Fibroblast of the conjunctiva (primary cell): ENCODE measurements at places on chromosomes 11 and 22.

- no peak for DNase-seq
These were observed 43.3 kb upstream of the MMP7 start for GRCh38 chr11:102573851-102574250.

DNA sequence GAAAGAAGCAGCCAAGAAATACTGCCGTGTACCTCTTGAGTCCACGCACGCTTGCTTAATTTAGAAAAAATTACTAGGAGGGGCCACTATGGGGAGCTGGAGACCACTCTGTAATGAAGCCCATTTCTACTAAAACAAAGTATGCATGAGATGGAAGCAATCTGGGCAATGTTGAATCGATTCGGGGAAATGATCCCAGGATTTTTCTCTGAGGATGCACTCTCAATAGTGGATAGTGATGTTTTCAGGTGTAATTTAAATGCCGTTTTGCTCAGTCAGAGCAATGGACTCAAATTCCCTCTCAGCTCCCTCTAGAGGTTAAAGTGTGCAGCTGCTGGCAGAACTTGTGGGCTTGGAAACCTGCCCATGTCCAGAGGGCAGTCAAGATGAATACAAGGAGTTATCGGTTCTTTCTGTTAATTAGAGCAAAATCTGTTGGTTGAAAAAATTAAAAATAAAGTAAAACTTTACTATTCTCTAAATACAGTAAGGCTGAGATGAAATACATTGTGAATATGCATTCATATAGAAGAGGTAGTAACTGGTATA, 64.1 kb downstream of the ME3 start:
- peak; percentile 72 for DNase-seq

GRCh38 chr11:15829312-15829711, 527.0 kb downstream of the SOX6 start:
- DNase-seq = no peak

GRCh38 chr11:104764710-104765045, 133.6 kb downstream of the CASP12 start:
- DNase-seq = no peak

DNA sequence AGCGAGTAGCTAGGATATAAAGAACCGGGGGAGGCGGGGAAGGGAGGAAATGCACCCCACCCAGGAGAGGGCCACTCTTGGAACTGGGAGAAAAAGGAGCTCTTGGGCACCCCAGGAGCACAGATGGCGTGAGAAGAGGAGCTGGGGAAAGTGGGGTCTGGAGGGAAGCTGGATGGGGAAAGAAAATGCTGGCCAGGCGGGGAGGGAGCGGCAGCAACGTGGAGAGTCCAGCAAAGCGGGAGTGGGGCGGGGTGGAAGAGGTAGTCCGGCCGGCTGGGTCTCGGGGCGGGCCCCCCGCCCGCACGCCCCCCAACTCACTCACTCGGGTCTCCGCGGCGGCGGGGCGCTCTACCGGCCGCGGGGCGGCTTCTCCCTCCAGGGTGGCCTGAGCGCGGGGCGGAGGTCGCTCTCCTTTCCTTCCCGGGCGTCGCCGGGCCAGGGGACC, 522 bp downstream of the TOB2 start:
- DNase-seq = no peak

- DNase-seq = no peak
These were observed 7.6 kb downstream of the ATXN10 start for GRCh38 chr22:45678961-45679912.

GRCh38 chr11:30329150-30329940, 6.4 kb downstream of the ARL14EP start:
- DNase-seq = no peak

- DNase-seq = no peak
These were observed 140.7 kb upstream of the CTSC start for GRCh38 chr11:88478136-88478815.

DNA sequence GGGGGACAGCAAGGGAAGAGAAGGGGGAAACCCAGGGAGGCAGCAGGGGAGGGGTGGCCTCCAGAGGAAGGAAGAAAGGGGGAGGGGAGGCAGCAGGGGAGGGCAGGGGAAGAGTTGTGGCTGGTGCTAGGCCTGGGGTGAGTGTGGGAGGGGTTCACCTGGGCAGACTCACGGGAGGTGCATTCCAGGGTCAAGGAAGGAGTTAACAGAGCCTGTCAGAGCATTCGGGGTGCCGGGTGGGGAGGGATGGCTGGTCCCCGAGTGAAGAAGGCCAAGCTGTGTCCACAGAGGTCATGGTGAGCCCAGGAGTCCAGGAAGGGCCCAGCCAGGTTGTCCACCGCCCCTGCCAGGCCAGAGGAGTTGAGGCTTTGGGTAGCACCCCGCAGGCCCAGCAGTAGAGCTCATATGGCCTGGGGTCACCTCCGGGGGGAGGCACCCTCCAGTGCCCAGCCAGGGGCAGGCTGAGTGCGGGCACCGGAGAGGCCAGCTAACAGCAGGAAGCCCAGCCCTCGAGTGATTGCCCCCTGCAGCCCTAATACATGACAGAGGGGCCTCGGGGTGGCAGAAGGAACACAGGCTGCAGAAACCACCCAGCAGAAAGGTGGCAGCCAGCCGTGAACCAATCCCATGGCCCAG, 31.1 kb upstream of the PPARA start:
- DNase-seq = no peak

DNA sequence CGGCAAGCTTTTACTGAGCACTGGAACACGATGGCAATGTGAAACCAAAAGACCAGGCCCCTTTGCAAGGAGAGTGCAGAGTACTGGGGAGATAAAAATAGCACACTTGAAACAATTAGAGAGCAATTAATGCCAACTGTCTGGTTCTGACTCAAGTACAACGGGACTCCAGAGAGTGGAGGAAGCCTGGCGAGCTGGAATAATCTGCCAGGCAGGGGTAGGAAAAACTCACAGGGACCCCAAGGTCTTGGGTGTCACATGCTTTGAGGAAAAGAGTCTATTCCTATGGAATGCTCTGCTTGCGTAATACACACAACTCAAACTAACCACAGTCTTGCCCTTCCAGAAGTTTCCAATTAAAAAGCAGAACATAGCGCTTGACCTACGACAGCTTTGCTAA, 113.0 kb upstream of the CLMP start:
- DNase-seq = peak; percentile 62

- peak; percentile 65 for DNase-seq
These were observed 476 bp upstream of the KLHL22 start for GRCh38 chr22:20495861-20496681.

- DNase-seq = no peak
These were observed 51.7 kb upstream of the SHANK2 start for GRCh38 chr11:71304045-71304444.

GRCh38 chr11:62337303-62338181, at the start of gene ASRGL1:
ASRGL1 (plus strand) TSS chr11:62337448; CDS start chr11:62337978, 530 bp downstream.
- DNase-seq = peak; percentile 10

- peak; percentile 57 for DNase-seq
These were observed 18.2 kb downstream of the IFT27 start for GRCh38 chr22:36757668-36758211.

DNA sequence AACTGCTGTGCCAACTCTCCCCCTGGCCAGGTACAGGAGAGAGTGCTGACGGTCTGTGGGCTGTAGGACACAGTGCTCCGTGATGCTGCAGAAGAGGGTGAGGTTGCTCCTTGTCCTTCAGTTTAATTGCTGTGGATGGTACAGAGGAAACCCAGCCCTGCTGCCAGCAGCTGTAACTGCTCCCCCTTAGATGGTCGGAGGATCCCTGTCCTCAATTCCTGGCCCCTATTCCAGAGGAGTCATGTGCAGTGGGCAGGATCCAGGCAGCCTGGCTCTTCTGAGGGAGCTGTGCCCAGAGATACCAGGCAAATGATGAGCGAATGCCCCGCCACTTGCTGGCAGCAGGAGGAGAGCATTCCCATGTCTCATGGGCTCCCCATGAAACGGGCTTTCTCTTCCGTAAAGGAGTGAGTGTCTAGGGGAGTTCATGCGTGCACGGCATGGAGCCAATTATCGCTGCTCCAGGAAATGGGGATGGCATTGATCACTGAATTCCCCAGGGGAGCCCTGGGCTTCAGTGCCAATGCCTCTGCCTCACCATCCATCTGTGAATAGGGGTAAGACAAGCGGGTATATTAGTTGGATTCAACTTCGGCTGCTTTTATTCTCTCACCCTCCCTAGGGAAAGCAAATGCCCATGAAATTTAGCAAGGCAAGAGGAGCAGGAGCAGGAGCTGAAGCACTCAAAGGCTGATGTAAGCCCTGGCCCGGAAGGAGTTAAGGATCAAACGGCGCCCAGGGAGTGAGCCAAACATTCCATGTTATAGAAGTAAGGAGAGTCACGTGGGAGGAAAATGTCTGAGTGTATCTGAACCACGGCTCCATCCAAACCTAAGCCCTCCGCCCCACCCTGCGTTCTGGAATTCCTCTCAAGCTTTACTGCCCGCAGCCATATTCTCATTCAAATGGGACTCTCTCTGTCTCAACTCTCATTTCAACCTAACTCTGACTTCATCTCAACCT, 51.0 kb upstream of the CSNK2A3 start:
- peak; percentile 41 for DNase-seq

- DNase-seq = no peak
These were observed 731 bp downstream of the NTM start for GRCh38 chr11:131370901-131371790.

- no peak for DNase-seq
These were observed 740.9 kb downstream of the NTM start for GRCh38 chr11:132111316-132111715.

DNA sequence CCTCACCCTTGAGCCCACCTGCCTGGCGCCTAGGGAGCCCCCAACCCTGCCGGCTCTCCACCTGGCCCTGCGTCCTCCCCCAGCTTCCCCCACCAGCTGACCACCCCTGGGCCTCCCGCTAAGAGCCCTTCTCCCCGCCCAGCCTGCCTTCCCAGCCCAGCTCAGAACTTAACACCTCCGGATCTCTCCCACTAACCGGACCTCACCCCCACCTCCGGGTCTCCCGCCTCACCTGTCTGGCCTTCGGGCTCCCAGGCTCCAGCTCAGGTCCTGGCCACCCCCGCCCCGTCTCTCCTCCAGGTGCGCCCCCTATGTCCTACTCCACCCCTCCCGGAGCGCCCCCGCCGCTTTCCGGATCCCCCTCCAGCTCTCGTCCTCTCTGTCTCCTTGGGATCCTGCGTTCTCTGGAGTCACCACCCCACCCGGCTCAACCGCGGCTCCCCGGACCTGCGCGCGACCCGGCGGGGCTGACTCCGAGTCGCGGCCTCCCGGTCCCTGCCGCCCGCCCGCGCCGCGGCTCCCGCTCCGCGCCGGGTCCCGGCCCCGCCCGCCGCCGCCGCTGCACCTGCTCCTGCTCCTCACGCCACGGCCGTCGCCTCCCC, at the start of gene KCNJ11:
TSS of gene KCNJ11 (minus strand) at position 51 of the 602 bp plus-strand sequence. CDS start 568 bp downstream, outside the sequence.
- DNase-seq = no peak

DNA sequence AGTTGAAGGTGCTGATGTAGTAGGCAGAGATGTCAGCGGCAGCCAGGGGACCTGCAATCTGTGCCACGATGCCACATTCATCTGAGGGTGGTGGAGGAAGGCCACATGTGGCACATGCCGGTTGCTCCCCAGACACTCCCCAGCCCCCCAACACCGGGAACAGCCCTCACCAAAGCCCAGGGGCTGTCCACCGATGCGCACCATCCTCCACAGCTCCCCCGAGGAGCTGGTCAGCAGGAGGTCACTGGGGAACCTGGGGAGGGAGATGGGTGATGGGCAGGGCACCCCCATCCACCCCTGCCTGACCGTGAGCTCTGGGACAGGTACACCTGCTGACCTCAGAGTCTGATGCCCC, 3.5 kb downstream of the CASTOR1 start:
- DNase-seq = no peak

GRCh38 chr22:48249713-48250268, 1487.3 kb downstream of the TBC1D22A start:
- DNase-seq = no peak

DNA sequence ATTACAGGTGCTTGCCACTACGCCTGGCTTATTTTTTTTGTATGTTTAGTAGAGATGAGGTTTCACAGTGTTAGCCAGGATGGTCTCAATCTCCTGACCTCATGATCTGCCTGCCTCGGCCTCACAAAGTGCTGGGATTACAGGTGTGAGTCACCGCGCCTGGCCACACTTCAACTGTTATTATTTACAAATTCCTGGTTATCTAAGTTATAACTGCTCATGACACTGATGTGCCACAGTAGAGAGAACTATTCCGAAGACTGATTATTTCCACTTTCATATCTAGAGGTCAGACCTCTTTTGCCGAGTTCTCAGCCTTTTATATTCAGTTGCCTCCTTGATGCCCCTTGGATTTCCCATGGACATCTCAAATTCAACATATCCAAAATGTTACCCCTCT, 3.9 kb upstream of the NUP160 start:
- no peak for DNase-seq

- peak; percentile 93 for DNase-seq
These were observed 20.3 kb upstream of the WNT7B start for GRCh38 chr22:45997077-45997776.

- no peak for DNase-seq
These were observed 24.4 kb downstream of the PLEKHB1 start for GRCh38 chr11:73670808-73671207.

DNA sequence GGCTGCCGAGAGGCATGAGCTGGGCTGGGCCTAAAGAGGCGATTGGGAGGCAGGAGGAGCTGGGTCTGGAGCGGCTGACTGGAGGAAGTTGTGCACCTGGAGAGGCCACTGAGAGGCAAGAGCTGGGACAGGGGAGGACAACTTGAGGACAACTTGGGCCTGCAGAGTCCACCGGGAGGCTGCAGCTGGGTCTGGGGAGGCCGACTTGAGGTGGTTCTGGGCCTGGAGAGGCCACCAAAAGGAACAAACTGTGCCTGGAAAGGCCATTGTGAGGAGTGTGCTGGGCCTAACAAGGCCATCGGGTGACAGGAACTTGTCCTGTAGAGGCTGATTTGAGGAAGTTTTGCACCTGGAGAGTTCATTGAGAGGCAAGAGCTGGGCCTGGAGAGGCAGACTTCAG, 41.5 kb downstream of the OR4C45 start:
- no peak for DNase-seq

GRCh38 chr11:78514922-78515502, 59.7 kb downstream of the NARS2 start:
- DNase-seq = no peak

DNA sequence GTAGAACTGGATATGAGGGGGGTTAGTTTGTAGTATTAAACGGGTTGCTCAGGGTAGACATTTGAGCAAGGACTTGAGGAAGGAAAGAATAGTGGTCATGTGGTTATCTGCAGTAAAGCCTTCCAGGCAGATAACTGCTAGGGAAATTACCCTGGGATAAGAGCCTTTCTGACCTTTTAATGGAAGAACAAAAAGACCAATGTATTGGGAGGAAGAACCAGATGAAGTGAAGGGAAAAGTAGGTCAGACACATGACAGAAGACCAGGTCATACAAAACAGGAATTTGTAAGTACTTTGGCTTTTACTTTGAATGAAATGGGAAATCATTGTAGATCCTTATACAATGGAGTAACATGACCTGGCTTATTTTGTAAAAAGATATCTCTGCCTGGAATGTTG, 241.9 kb upstream of the CTSC start:
- DNase-seq = no peak

DNA sequence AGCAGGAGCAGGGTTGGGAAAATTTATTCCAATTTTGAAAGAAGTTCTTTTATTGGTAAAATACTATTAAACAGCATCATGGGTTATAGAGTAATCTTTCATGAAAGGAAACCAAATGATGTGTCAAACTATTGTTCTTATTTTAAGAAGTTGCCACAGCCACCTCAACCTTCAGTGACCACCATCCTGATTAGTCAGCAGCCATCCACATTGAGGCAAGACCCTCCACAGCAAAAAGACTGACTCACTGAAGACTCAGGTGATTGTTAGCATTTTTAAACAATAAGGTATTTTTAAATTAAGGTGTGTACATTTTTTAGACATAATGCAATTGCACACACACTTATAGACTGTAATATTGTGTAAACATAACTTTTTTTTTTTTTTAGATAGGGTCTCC, 3.7 kb upstream of the HEPHL1 start:
- DNase-seq = no peak

- DNase-seq = no peak
These were observed 54.6 kb upstream of the TOP3B start for GRCh38 chr22:22037229-22037628.
